Activated effector memory CD4-positive, alpha-beta T cell treated with Interleukin-2 at 50 U/mL for 16 hours (primary cell): ENCODE measurements at places on chromosomes 4 and X.

- DNase-seq: no peak
Observed at GRCh38 chr4:101823864-101824263, 33.3 kb downstream of the BANK1 start.

GRCh38 chr4:181148470-181148869 is 1094.7 kb upstream of the TENM3 start:
- DNase-seq: no peak

DNA sequence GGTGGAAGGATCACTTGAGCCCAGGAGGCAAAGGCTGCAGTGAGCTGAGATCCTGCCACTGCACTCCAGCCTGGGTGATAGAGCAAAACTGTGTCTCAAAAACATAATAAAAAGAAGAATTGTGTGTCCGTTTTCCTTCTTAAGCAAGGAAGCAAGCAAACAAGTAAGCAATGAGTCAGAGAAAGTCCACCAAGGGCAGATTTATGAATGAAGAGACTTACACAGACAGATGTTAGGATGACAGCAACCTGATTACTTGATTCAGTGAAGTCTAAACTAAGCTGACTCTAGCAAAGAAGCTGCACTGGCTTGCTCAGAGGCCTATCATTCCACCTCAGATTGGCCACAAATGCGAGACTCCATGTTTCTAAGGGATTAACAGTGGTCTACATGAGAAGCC is 34.1 kb upstream of the SCML1 start:
- DNase-seq: no peak

DNA sequence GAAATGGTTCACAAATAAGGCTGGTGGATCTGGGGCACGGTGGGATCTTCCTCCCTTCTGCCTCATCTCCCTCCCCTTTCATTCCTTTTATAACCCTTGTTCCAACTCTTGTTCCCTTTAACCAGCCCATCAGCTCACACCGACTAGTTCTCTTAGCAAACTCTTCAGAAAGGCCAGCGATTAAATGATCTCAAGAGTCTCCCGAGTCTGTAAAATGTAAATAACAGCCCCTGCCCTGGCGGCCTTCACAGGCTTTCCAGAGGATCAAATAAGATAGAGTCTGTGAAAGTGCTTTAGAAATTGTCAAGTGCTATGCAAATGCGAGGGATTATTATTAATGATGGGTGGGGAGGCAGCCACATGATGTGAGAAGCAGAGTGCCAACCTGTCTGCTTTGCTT is 27.1 kb downstream of the TSC22D3 start:
- no peak for DNase-seq

GRCh38 chrX:2931612-2932011 is 2.5 kb upstream of the ARSD start:
- no peak for DNase-seq

GRCh38 chrX:129648514-129649267 is 6.1 kb downstream of the APLN start:
- no peak for DNase-seq

DNA sequence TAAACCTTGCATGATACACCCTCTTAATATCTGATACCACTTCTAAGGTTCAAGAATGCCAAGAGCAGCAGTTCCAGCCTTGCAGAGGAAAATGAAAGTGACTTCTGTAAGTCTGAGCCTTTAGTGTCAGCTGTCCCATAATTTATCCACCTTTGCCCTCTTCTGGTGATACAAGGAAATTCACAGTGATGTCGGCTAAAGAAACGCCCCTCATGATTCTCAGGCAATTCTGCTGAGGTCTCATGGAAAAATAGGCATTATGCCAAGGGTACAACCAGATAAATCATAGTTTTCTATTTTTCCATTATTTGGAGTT is 172.2 kb upstream of the CXCL13 start:
- no peak for DNase-seq

DNA sequence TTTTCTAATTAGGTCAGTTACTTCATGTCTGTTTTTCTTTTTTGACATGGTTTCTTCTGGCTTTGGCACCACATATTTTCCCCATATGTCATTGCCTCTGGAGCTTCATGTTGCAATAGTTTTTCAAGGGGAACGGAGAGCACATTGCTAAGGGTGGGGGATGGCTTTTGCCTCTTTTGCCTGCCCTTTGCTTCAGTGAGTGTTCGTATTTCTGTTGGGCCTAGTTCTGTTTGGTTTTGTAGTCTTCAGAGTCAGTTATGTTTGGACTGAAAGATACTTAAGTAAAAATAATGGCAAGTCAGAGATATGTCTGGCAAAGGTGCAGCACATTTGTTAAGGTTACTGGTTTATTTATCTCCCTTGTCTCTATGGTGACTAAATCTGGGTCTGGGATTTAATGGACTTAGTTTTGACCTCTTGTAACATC is 29.1 kb downstream of the FHL1 start:
- no peak for DNase-seq

GRCh38 chr4:3107691-3108121 is 33.2 kb downstream of the HTT start:
- no peak for DNase-seq

DNA sequence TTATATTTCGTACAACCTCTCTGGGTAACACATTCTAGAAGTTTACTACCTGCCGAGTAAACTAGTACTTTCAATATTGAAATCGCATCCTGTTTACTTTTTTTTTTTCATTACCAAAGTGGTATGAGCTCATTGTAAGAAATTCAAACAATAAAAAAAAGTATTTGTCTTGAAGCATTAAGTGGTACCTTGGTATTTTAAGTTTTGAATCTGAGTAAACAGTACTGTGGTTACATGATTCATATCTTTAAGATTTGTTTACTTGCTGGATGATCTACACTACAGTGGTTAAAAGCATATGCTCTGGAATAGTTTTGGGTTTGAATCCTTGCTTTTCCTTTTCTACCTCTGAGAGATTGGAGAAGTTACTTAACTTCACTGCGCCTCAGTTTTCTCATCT is 3.8 kb upstream of the MMGT1 start:
- DNase-seq: no peak

DNA sequence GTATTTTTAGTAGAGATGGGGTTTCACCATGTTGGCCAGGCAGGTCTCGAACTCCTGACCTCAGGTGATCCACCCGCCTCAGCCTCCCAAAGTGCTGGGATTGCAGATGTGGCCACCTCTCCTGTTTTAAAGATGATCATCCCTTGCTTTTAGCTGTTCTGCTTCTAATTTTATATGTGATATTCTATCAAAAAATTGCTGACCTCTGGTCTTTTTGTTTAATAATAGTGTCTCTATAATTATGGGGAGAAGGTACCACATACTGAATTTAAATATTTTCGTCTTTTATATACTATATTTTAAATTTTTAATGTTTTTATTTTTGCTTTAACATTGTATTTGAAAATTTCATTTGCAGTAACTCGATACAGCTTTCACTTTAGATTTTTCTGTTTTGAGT is 15.6 kb downstream of the USP9X start:
- no peak for DNase-seq

DNA sequence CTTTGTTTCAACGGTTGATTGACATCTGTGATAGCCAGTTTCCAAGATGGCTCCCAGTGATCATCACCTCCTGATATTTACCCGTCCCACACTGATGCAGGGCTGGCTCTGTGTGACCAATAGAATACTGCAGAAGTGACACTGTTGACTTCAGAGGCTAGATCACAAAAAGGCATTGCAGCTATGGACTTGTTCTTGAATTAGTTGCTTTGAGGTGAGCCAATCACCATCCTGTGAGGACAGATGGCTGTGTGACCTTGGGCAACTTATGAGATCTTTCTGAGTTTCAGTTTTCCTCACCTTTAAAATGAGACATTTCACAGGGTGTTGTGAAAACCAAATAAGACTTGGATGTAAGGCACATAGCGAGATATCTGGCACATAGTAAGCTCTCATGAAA is 1.8 kb upstream of the GPR82 start:
- DNase-seq: no peak

DNA sequence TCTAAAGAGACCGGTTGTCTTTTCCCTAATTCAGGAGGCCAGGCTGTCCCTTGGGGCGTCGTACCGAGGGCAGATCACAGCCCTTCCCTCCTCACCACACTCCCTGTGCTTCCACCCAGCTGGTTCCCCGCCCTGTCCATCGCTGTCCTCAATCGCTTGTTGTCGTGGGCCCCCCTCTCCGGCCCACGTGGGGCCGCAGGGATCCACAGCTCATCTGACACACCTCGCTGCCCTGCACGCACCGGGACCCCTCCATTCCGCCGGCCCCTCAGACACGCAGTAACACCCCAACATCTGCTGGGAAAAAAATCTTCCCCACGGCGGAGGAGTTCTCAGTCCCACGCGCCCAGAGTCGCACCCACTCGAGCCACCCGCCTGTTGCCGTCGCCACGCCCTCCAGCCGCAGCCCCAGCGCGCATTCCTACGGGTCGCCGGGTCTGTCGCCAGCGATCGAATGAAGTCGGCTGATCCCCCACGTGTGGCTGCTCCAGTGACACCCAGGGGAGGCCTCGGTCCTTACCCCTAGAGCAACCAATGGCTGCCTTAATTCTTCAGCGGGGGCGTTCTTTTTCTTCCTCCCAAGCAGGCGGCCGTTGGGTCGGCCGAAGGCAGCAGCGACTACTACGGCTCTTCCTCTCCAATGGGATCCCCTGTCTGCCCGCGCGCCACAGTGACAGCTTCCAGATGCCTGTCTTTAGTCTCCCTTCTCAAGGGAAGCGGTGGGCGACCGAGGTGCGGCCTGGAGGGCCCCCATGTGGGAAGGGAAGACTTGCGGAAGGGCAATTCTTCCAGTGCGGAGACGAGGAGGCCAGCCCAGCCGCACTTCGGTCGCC is 893 bp upstream of the SEPTIN11 start:
- DNase-seq: peak; percentile 47

- no peak for DNase-seq
Observed at GRCh38 chr4:6710282-6710681, 617 bp upstream of the MRFAP1L1 start.

GRCh38 chrX:148466292-148466691 is 34.1 kb upstream of the AFF2 start:
- no peak for DNase-seq

DNA sequence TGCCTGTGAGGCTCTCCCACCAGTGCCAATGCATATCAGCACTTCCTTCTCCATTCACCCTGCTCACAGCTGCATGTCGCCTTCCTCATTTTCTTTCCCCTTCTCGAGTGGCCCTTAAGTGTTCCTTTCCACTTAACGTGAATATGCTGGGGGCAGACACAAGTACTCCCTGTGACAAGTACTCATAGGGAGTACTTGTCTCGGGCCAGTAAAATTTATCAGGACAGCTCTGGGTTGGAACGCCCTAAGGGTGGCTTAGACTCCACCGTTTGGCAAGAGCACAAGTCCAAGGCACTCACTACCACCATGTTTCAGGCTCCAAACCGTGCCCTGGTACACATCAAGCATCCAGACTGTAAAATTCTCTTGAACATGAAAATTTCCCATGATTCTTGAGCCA is 3.9 kb upstream of the LDOC1 start:
- DNase-seq: no peak

GRCh38 chrX:47751670-47752069 is 85.0 kb upstream of the ZNF81 start:
- peak; percentile 2 for DNase-seq

- DNase-seq: no peak
Observed at GRCh38 chr4:187286525-187286924, 562.9 kb upstream of the FAT1 start.

- DNase-seq: no peak
Observed at GRCh38 chr4:47104986-47105385, 73.6 kb downstream of the GABRB1 start.

- no peak for DNase-seq
Observed at GRCh38 chr4:38889143-38889542, 21.5 kb downstream of the FAM114A1 start.

GRCh38 chr4:41559940-41560516 is 22.1 kb downstream of the LIMCH1 start:
- no peak for DNase-seq

- DNase-seq: no peak
Observed at GRCh38 chr4:188403272-188403671, 264.0 kb downstream of the TRIML1 start.

GRCh38 chr4:51906167-51906958 is 63.4 kb downstream of the DCUN1D4 start:
- no peak for DNase-seq

- no peak for DNase-seq
Observed at GRCh38 chr4:164337219-164337944, 416.5 kb upstream of the SMIM31 start.

DNA sequence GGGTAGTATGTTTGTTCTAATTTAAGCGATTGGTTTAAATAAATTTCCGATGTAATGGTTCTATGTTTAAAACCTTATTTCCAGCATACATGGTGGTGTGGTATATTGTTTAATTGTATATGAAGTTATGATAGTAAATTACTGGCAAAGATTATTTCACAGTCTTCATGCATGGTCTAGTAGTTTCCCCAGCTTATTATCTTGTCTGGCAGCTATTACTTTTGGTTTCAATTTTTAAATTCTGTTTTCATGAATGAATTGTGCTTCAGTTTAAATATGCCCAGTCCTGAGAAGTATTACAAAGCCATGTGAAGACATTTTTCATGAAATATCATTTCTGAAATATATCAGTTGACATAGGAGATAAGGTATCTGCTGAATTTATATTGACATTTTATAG is 6.3 kb downstream of the ALG13 start:
- DNase-seq: no peak

DNA sequence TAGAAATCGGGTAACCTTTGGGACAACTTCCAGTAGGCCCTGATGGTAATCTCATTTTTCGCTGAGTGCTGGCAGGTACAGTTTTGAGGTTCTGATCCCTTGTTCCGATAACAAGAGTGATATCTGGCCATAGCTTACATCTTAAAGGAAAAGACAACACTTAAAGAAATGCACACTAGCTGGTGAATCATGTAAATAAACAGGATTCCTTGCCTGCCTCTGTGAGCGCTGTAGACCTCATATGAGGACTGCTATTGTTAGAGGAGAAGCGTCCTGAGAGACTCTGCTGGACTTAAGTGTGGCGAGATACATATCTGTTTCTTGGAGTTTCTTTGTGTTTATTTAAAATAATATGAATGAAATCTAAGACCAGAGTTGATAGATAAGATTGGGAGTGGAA is 149.3 kb upstream of the SLC4A4 start:
- no peak for DNase-seq

GRCh38 chr4:3218824-3219760 is 29.9 kb upstream of the MSANTD1 start:
- DNase-seq: no peak

DNA sequence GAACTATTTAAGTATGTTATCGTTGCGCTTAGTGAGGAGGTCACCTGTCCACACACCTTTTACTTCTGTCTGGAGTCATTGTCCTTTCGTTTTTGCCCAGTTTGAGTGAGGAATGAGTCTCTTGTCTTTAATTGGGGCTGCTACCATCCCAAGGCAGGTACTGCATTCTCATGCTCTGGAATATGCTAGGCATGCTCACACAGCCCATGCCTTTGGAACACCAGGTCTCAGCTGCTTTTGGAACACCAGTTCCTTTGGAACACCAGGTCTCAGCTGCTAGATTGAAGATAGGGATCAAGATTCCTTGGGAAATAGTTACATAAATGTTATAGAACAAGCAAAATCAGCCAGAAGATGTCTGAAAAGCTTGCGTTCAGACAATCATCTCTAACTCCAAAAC is 73.1 kb downstream of the AREG start:
- no peak for DNase-seq
